C1 segment of cervical spinal cord (tissue), 14 donors: ENCODE measurements at places on chromosomes 13 and 19.

DNA sequence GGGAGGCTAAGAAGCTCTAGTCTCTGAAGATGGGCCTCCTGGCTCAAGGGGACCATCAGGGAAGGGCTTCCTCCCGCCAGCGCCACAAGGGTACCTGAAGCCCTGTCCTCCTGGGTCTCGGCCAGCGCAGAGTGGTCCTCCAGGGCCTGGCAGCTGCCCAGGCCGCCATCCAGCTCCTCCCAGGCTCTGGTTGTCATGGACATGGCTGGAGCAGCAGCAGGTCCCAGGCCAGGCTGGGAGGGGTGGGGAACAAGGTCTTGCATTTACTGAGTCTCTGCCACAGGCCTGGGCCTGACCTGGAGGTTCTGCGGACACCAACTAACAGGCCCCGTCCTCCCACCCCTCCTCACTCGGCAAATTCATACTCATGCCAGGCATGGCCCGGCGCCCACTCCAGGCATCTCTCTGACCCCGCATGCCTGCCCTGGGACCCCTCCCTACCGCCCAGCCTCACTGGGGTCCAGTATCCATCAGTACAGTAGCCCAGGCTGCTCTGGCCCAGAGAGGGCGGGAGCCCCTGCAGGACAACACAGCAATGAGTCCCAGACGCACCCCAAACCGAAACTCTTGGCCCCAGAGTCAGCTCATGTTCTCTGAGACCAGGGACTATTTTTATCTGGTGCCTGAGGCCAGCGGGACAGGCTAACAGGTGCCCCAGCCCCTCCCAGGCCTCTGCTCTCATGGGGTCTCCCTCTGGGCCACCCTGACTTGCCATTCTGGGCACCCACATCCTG lies 938 bp downstream of the JSRP1 start:
- DNase-seq: no peak

GRCh38 chr13:50085063-50085462 lies 69.8 kb downstream of the KCNRG start:
- no peak for DNase-seq

DNA sequence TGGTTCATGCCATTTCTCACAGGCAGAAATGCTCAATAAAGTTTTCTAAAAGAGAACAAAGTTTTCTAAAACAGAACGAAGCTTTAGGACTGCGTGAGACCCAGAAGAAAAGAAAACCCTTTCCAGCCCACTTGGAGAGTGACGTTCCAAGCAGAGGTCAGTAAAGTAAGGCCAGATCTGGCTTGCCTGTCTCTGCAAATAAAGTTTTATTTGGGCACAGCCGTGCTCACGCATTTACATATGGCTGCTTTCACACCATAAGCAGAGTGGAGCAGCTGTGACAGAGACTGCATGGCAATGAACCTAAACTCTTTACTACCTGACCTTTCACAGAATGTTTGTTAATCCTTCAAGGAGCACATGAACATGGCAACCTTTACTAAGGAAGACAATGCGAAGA lies 23.6 kb downstream of the IRS2 start:
- no peak for DNase-seq

DNA sequence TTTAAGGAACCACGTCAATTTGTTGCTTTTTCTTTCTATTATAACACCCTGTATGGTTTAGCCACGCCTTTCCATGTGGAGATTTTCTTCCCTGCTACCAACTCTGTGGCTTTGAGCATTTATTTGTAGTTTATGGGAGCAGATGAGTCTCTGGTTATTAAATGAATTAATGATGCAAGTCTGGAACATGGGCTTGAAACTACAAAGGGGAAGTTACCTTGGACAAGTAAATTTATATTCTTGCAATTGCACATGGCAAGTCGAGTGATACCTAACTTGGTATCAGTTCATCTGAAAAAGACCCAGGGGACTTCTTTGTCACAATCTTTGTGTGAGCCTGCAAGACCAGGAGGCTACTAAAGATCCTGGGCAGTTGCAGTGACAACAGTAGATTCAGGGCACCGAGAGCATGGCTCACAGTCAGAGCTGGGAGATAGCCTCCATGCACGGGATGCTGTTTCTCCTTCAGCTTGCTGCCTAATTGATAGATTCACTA lies 24.4 kb downstream of the B3GLCT start:
- DNase-seq: no peak

DNA sequence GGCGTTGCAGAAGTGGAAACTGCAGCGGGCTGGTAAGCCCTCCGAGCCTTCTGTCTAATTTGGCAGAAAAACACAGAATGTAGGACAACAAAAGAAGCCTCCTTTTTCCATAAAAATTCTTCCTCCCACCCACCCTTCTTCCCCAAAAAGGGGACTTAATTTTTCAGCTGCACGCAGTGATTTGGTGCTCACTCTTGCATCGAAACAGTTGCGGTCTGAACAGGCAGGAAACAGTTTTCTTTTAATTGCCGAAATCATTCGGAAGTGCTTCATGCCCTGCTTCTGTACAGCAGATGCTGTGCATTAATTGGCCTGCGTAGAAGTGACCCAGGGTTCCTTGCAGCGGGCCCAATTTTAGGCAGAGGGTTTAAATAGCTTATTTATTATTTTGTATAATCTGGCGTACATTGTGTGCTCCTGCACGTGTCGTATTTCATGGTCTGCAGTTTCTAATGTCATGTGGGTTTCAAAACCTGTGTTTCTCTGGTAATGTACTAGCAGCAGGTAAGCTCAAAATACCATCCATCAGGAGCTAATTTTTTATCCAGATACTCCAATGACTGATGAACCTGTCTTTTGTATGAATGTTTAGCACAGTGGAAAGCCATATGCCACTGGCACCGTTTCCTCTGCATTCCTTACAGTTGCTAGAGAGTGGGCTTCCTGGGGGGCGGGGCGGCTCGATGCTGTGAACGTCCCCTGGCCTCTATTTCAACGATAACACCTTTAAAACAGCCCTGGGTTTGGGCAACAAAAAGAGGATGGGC lies 66.6 kb downstream of the GGACT start:
- DNase-seq: no peak

- DNase-seq: no peak
Measured at GRCh38 chr13:73532987-73533510, 474.2 kb downstream of the KLF5 start.

GRCh38 chr19:14408491-14409145 lies 10.5 kb downstream of the DDX39A start:
- no peak for DNase-seq

GRCh38 chr19:29269641-29270040 lies 56.7 kb upstream of the UQCRFS1 start:
- DNase-seq: no peak

DNA sequence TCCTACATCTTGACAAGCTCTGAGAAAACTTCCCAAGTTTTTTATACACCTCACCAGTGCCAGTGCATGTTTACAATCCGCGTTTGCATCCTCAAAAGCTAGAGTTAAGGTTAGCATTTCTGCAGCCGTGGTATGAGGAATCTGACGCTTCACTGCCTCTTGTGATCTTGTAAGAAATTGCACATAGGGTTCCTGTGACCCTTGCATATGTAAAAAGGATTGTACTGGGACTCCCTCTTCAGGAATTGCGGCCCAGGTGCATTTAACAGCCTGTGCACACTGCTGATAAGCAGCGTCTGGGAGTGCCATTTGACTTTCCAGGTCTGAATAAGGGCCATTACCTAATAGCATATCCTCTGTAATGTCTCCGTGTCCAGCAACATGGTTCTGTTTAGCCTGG lies 15.3 kb downstream of the FPR3 start:
- no peak for DNase-seq

DNA sequence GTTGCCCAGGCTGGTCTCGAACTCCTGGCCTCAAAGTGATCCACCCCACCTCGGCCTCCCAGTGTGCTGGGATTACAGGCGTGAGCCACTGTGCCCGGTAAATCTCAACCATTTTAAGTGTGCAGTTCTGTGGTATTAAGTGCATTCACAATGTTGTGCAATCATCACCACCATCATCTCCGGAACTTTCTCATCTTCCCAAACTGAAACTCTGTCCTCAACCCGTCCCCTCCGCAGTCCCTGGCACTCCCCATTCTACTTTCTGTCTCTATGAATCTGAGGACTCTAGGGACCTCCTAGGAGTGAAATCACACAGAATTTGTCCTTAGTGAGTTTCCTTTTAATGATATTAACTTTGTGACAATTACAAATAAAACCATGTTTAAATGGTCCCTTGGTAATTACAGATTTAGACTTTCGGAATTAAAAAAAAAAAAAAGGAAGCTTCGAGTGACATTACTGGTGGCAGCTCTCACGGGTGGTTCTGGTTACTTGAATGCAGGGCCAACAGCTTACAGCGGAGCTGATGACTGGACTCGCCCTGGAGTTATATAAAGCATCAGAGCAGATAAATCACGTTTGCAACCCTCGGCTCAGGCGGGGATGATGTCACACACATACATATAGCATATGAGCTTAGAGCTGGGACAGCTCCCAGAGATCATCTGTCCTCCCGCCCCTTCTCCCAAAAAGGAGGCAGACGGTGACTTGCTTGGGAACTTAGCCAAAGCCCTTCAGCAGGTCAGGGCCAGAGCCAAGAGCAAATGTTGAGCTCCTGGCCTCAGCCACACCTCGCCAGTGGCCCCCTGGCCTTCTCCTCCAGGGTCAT lies 89.8 kb downstream of the ZNF557 start:
- DNase-seq: no peak
